GM23338 (cell line): ENCODE measurements at places on chromosomes 1 and 21.

DNA sequence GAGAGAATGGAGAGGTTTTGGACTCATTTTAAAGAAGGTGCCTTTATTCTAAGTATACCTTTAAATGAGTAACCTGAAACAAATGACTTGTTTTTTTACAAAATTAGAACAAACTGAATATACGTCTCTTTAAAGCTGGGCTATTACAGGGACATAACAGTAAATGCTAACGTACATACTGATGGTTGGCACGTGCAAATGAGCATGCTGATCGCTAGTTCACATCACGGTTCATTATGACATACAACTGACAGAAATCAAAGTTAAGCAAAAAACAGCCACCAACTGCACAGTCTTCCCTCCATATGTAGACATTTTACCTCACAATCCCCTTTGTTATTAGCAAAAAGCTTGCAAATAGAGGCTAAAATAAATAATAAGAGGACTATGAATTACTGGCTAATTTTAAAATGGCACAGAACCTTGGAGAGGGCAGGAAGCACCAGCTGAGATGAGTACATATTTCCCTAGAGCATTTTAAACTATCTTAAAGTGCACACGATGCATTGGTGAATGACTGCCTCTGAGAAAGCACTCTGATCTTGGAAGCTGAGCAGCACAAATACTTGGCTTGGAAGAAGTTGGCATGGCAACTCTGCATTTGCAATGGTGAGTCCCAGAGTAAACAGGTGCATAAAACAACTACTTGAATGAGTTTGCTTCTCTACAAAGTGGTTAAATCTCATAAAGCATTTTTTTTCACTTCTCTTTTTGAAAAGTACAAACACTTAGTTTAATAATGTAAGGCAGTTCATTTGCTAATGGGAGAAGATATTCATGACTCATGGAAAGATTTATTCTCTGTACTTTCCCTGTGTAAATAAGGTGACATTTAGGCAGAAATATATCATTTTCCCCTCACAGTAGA, 204.7 kb downstream of the LHX8 start:
- DNase-seq, result peak; percentile 45

DNA sequence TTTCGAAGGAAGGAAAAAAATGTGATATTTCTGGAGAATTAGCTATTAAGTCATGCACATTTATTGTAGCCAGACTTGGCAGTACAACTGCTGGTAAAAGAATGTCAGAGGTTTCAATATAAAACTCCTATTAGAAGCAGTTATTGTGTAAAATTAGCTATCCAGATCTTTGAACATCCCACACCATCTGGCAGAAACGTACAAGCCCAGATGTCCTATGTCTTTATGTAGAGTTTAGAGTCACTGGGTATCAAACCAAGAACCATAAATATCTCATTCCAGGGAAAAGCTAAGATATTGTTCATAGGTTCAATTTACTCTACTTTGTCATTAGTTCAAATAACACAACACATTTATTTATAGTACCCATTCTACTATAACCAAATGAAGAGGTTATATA, 31.4 kb downstream of the OLFM3 start:
- no peak for DNase-seq

DNA sequence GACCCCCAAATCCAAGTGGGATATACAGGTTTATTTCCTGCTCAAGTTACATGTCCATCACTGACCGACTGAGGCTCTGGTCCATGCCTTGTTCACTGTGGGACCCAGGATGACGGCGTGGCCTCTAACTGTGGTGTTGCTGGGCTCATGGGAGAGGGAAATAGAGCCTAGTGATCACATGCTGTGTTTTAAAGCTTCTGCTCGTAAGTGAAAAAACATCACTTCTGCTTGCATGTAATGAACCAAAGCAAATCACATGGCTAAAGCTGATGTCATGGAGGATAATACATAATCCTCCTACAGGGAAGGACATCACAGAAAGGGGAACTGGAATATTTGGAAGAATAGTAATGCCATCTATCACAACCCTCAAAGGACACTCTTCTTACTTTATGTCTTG, 107.6 kb downstream of the FASLG start:
- DNase-seq, result no peak

DNA sequence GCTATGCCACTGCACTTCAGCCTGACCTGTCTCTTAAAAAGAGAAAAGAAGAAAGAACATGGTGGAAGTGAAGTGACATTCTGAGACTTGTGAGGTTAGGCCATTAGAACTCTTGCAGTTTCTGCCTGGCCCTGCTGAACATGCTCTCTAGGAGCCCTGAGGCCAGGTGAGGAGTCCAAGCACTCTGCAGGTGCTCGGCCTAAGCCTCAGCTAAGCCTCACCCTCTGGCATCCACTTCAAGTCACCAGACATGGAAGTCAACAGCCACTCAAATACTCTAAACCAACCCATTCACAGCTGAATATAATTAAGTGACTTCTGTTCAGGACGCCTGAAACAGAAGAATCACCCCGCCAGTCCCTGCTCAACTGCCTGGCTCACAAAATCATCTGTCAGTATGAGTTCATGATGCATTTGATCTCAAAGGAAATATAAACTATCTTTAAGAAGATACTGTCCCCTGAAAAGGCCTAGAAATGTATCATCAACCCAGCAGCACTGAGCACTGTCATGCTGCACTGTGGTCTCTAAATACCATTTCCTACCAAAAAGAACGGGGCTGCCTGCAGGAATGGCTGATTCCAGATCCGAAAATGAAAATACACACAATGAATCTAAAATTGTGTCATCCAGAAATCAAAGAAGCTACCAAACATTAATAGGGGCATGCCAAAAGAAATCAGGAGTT, 118.8 kb downstream of the PSMG1 start:
- DNase-seq, result no peak

DNA sequence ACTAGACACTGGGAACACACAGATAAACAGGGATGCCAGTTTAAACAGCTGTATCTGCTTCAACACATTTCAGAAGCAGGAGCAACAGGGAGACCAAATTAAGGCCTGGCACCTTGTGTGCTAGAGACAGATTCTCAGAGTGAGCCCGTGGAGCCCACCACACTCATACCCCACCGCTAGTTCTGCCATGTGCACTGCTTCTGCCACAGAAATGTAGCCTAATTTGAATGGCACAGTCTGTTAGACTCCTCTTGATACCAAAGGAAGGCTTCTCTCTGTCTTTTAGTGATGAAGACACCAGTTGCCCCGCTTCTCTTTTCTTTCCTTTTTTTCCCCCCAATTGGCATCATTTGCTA, 29.3 kb upstream of the ACP6 start:
- DNase-seq, result no peak

- DNase-seq, result no peak
Observed at GRCh38 chr1:153349363-153350320, 1.0 kb upstream of the PGLYRP4 start.

DNA sequence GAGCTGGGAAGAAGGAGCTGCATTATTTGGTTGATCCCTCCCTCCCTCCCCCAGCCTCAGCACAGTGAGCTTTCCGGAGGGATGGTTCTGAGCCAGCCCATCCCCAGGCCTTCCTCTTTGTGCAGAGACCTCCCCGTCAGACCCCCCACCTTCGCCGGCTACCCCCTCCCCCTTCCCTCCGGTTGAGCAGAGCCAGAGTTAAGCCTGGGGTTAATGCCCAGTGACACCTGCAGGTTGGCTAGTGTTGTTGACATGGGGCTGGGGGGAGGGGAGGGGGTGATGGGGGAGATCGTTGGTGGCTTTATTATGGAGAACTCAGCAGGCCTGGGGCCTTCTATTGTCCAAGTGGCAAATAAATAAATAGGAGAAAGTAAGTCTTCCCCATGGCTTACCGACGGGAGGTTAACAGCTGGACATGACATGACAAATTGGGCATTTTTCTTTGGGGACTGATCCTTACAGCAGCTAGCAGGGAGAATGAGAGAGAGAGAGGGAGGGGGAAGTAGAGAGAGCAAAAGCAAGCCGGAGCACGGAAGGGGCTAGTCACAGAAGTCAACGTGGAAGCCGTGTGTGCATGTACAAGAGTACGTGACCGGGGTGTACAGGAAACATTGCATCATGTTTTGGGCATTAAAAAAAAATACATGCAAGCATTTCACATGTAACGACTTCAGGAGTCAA, 131.1 kb downstream of the TMEM53 start:
- peak; percentile 98 for DNase-seq

- peak; percentile 81 for DNase-seq
Observed at GRCh38 chr1:17919525-17920439, 164.6 kb downstream of the ACTL8 start.

DNA sequence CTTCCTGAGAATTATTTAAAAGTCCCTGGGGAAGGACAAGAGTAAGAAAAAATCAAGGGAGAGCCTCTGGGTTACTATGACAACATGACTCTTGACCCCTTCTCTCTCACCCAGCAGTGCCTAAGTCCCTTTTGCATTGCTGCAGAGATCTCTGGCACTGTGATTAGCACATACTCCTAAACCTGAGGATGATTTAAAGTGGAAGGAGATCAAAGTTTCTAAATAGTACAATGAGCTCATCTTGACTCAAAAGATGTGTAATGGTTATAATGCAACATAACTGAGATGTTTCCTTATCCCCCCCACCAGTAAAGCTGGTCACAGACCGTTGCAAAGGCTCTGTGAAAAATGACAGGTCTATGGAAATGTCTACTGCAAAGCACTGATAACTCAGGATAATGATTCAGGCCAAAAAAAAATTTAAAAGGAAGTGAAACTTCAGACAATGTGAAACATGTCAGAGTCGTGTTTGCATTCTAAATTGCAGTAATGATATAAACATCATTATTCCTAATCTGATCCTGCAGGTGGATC, 519.2 kb downstream of the KIF26B start:
- no peak for DNase-seq

DNA sequence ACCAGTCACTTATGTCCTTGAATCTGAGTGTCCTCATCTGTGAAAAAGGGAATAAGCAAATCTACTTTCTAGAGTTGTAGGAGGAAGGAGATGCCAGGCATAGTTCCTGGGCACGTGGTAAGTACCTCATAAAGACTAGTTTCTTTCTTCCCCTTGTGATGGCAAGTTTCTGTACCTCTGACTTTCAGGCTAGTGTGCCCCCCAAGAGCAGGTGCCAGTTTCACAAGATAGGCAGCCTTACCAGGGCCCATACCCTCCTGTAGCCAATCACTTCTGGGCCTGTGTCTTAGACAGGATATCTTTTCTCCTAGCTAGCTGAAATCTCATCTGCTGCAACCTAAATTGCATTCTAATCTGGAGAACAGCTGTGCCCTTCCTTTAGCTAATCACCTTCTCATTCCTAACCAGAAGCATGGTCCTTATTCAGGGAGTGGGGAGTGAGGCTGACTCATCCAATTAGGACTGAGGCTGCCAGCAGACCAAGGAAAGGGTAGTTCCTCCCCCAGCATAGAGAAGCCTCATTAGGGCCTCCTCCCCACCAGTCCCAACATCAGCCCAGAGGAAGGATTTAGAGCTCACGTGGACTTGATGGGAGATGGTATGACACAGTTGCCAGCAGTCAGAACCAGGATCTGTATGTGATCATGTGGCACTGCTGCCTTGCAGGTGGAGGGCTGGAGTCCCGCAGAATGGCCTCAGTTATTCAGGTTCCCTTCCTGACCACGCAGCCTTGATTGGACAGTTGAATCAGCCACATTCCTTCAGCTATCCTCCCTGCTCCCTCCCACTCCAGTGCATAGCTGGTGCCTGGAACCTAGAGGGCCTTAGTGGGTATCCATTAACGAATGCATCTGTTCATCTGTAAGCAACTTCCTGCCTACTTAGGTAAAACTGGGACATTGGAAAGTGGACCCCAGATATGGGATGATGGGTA, 7.9 kb downstream of the KLHDC8A start:
- no peak for DNase-seq

DNA sequence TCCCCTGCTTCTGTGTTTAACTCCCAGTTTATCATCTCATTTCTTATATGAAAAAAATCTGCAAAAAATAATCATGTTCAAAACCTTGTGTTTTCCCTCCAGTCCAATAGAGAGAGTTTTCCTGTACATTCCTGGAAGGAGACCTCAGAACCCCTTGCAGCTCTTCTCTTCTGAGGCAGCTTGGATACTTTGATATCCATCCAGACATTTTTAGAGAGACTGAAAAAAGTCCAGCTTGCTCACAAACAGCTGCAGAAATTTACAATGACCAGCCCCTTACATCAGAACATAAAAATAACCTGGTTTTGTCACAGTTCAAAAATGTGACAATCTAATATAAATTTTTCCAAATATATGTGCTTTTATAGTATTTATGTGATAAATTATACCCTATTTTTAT, 73.3 kb upstream of the C1orf115 start:
- DNase-seq, result no peak

GRCh38 chr1:31989964-31990363, 23.7 kb upstream of the KHDRBS1 start:
- DNase-seq, result no peak

- DNase-seq, result no peak
Observed at GRCh38 chr1:156992215-156992614, 53.3 kb downstream of the ARHGEF11 start.

GRCh38 chr1:18240906-18241305, 133.3 kb downstream of the IGSF21 start:
- no peak for DNase-seq

- DNase-seq, result no peak
Observed at GRCh38 chr1:94672001-94672400, 130.4 kb upstream of the F3 start.

DNA sequence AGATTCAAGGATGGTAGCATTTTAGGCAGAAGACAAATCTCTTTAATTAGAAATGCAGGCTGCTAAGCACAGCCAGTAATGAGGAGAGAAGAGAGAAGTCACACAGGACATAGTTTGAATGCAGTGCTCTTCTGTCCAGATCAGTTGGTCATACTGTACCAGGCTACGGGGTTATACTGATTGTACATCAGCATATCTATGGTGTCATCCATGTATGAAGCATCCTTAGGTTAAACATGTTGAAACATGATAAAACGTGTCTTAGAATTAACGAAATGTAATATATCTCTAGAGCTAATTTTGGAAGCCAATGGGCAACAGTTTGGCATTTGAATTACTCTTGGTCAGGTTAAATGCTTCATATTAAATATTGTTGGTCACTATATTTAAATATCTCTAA, 199.1 kb downstream of the RYR2 start:
- no peak for DNase-seq

DNA sequence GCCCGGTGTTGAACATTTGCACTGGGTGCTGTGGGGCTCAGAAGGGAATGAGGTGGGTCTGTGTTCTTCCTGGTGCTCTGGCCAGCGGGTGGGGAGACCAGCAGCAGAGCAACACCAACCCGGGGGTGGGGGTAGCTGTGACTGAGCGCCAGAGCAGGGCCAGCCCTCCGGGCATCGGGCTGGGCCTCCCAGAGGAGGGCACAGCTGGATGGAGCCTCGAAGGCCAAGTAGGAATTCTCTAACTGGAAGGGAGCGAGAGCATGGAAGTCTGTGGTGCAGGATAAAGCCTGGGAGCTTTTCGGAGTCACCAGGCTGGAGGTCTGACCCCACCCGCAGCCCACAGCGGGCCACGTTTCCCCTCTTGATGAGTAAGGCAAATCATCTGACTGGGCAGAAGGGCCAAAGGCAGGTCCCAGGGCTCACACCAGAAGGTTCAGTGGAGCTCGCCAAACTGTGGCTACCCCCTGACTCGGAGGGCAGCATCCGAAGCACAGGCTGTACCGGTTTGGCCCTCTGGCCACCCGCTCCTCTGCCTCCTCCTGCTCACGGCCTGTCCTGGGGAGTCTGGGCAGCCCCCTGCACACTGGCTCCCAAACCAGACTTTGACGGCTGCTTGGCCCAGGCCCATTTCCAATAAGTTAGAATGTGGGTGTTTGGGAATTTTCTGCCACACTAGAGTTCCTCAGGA, 18.8 kb downstream of the SLC1A7 start:
- DNase-seq, result no peak

GRCh38 chr1:16356867-16357266, 4.6 kb upstream of the FBXO42 start:
- no peak for DNase-seq

GRCh38 chr1:201272799-201273198, 10.5 kb upstream of the PKP1 start:
- DNase-seq, result peak; percentile 27
